ENCODE measurements at places on chromosomes 6 and 20.

- no peaks in the 10 kb centered on the region for H3K36me3 ChIP-seq
- H3K4me1 ChIP-seq, result peaks cover 2% of the 10 kb centered on the region
- no peaks in the 10 kb centered on the region for H3K27me3 ChIP-seq
- no peak overlapping the region for H3K4me3 ChIP-seq
- no peak overlapping the region for H3K27ac ChIP-seq
Observed at GRCh38 chr6:124996411-124996810, 34.2 kb downstream of the RNF217 start.

DNA sequence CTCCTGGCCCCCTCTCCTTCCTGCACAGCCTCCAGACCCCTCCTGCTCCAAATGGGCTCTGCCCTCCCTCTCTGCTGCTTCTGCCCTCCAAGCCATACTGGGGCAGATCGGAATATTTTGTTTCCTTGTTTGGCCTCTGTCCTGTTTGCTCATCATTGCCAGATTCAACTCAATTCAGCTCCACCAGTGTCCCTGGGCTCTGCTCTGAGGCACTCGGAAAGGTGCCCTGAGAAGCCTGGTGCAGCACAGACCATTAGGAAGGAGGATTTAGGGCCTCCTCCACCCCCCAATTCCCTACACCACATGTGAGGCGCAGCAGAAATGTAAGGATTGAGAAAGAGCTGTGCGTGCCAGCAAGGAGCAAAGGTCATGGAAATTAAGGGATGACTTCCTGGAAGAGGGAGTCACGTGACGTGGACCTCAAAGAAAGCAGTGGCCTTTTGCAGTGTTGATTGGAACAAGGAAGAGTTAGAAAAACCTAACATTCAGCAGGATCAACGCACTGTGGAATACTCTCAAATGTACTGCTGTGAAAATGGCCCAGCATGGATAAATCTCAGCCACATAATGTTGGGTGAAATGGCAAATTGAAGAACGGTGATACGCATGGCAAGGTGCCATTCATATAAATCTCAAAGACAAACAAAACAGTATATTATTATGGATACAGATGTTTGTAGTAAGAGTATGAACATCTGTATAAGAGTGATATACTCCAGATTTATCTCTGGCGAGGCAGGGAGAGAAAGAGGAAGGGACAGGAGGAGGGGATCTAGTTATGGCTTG lies 229.5 kb upstream of the RNF24 start:
- H3K27ac ChIP-seq, result no peak overlapping the region
- DNase-seq, result no peak
- peaks cover 6% of the 10 kb centered on the region for H3K4me1 ChIP-seq
- no peaks in the 10 kb centered on the region for H3K36me3 ChIP-seq

DNA sequence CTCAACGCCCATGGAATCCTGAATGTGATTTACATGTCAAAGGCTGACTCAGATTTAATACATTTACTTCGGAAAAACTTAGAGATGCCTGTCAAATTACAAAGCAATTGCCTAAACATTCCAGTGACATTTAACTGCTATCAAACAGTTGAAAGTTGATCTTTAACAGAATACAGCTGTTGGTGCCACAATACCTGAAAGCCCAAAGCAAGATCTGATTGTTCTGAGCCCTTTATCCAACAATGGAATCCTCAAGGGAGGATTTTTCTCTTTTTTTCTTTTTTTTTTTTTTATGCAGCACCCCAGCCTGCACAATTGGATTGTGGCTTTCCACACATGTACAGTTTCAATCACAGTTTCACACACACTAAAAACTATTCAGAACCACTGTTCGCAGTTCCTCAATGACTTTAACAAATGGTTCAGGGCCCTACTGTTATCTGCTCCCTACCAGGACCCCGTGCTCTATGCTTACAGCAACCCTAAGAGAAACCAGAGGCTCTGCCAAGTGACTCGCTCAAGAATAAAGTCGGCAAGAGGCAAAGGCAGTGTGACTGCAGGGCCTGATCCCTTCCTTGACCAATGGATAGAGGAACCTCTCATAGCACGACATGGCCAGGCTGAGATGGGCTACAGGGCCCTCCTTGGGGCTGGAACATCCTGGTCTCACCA lies 33.3 kb downstream of the EPB41L2 start:
- DNase-seq, result no peak
- H3K4me3 ChIP-seq, result no peak overlapping the region
- peaks cover 2% of the 10 kb centered on the region for H3K4me1 ChIP-seq
- H3K27ac ChIP-seq, result no peak overlapping the region

- no peaks in the 10 kb centered on the region for H3K4me1 ChIP-seq
- no peak overlapping the region for H3K27ac ChIP-seq
Observed at GRCh38 chr6:55528624-55529023, 50.4 kb downstream of the HMGCLL1 start.

GRCh38 chr6:106823732-106824351 lies 150.7 kb downstream of the CD24 start:
- H3K4me3 ChIP-seq, result no peak overlapping the region
- H3K4me1 ChIP-seq, result peaks cover 3% of the 10 kb centered on the region
- peak; percentile 43 for DNase-seq

DNA sequence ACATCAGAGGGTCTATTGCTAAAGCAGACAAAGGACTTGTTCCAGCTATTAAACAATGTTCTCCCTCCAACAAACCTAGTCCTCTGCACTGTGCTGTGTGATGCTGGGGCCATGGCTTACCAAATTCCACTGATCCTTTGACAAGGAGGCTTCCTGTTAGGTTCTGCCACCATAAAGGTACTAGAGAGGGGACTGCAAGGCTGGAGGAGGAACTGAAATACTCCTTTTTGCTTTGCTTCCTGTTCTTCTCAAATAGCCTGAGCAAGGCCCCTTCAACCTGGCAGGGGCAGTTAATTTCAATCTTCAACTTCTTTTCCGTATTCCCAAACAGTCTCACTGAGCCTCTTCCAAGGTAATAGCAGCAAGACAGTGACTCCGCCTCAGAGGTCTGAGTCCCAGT lies 286.4 kb upstream of the IRAK1BP1 start:
- H3K4me1 ChIP-seq, result peaks cover 2% of the 10 kb centered on the region
- no peak overlapping the region for H3K27ac ChIP-seq
- no peaks in the 10 kb centered on the region for H3K27me3 ChIP-seq
- H3K4me3 ChIP-seq, result no peak overlapping the region
- DNase-seq, result no peak
- H3K36me3 ChIP-seq, result no peaks in the 10 kb centered on the region

- H3K27me3 ChIP-seq, result no peaks in the 10 kb centered on the region
- no peak for DNase-seq
- no peak overlapping the region for H3K27ac ChIP-seq
- no peaks in the 10 kb centered on the region for H3K36me3 ChIP-seq
- H3K4me1 ChIP-seq, result no peaks in the 10 kb centered on the region
Observed at GRCh38 chr20:38863024-38863851, 57.7 kb downstream of the PPP1R16B start.

- no peak for DNase-seq
- H3K27ac ChIP-seq, result no peak overlapping the region
- no peak overlapping the region for H3K4me3 ChIP-seq
- H3K36me3 ChIP-seq, result no peaks in the 10 kb centered on the region
- H3K27me3 ChIP-seq, result no peaks in the 10 kb centered on the region
Observed at GRCh38 chr6:75317503-75318206, 33.1 kb upstream of the TMEM30A start.

Data from iPS DF 6.9 (cell line).